ENCODE measurements at places on chromosomes 12 and 14. TPM values are rescaled to one million over a fixed set of nuclear protein-coding genes. Genes with fewer than 3 reads are reported as not detected.
A peak's percentile ranks its signal among the peaks of the same experiment; 100 is the strongest.

DNA sequence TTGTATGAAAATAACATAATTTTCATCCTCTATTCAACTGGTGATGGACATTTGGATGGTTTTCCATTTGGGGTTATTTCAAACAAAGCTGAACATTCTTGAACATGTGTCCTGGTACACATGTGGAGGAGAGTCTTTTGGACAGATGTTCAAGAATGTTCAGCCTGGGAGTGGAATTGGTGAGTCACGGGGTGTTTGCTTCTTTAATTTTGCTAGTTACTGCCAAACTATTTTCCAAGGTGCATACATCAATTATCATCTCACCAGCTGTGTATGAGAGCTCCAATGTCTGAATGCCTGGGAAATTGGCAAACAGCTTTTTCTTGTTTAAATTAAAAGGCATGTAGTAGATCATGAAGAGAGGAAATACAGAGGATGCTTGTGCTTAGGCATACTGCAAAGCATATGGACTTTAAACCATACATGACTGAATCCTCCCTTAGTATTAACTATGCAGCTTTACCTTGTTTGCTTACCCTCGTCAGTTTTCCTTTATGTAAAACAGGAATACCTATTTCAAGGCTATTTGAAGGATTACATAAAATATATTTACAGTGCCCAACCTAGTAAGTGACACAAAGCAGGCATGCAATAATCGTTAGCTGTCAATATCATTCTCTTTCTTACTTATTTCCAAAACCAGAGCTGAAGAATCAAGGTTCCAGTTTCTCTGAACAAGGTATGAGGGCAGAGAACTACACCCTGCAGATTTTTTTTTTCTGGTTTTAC lies 152.1 kb downstream of the ITPR2 start:
- no peak for DNase-seq

DNA sequence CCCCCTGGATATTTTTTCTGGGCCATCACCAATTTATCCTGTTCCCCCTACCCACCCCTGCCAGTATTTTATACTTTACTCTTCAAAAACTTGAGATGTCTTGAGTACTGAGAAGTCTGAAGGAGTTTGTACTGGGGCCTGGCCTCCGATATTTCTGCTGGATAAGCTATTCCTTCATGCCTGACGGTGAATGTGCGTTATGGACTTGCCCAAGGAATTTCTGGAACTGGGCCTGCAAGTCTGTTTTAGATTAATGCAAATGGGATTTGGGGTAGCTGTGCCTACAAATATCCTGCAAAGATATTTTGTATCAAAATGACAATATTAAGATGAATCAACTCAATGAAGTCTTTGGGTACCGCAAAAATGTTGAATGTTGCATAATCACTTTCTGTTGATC lies at the start of gene PTCSC3:
PTCSC3 (minus strand) TSS at position 199 of the 400 bp plus-strand sequence.
- DNase-seq = no peak

- DNase-seq = no peak
Measured at GRCh38 chr14:75298187-75298965, 19.7 kb downstream of the FOS start.

- DNase-seq = no peak
Measured at GRCh38 chr14:79585845-79586244, 625.5 kb downstream of the DIO2 start.

GRCh38 chr12:25058658-25059058 lies 109.8 kb upstream of the BCAT1 start:
- no peak for DNase-seq

- peak; percentile 65 for DNase-seq
Measured at GRCh38 chr14:99524804-99525698, 43.8 kb downstream of the CCNK start.

GRCh38 chr12:128662101-128662500 lies 161.7 kb downstream of the SLC15A4 start:
- no peak for DNase-seq

DNA sequence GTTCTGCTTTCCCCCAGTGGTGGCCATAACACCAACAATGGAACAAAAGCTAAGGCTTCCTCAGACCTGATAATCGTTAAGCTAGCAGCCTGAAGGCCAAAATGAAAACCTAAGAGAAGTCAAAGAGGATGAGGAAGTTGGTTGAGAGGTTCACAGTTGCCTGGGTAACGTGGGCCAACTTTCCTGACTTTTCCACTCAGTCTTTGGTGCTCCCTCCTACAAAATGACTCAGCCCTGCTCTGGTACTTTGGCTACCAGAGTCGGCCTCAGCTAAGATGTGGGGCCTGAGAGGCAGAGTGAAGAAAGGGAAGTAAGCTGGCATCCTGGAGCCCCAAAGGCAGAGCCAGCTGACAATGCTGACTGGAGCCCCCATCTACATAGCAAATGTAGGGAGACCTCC lies 14.9 kb upstream of the FKBP11 start:
- DNase-seq = no peak

DNA sequence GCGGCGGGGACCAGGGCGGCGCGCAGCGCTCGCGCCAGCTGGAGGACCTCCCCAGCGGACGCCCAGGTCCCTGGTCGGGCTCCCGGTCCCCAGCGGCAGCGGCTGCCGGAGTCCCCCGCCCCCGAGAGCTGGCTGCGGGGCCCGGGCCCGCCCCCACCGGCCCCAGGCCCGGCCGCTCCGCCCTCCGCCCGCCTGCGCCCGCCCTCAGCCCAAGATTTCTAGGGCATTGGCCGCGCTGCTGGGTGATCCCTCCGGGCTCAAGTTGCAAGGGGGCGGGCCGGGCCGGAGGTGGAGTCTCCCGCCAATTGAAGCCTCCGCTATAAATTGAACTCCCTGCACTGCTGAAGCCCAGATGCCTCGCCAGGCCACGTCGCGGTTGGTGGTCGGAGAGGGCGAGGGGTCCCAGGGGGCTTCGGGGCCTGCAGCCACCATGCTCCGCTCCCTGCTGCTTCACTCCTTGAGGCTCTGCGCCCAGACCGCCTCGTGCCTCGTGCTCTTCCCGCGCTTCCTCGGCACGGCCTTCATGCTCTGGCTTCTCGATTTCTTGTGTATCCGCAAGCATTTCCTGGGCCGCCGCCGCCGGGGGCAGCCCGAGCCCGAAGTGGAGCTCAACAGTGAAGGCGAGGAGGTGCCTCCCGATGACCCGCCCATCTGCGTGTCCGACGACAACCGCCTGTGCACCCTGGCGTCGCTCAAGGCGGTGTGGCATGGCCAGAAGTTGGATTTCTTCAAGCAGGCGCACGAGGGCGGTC lies at the start of gene DIO3:
DIO3 (plus strand) TSS at position 351 of the 752 bp plus-strand sequence.
- peak; percentile 93 for DNase-seq

GRCh38 chr12:26007566-26007965 lies 49.1 kb downstream of the RASSF8 start:
- DNase-seq = no peak

DNA sequence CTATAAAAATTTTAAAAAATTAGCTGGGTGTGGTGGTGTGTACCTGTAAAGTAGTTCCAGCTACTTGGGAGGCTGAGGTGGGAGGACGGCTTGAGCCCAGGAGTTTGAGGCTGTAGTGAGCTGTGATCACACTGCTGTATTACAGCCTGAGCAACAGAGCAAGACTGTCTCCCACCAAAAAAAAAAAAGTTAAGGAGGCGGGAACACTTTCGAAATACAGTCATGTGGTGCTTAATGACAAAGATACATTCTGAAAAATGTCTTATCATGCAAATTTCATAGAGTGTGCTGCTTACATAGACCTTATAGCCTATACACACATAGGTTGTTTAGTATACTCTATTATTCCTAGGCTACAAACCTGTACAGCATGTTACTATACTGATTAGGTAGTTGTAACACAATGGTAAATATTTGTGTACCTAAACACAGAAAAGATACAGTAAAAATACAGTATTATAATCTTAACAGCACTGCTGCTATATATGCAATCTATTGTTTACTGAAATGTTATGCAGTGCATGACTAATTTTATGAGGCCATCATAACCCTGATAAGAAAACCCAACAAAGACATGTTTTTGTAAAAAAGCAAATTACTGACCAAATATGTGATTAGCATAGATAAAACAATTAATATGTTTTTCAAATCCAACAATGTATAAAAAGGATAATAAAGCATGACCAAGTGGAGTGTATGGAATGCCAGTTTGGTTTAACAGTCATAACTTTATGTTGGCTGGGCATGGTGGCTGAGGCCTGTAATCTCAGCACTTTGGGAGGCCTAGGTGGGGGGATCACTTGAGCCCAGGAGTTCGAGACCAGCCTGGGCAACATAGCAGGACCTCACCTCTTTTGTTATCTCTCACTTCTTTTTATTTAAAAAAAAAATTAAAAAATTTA lies 11.4 kb downstream of the EIF2S1 start:
- DNase-seq = no peak

GRCh38 chr14:102949801-102950451 lies 27.5 kb downstream of the AMN start:
- no peak for DNase-seq

GRCh38 chr14:34794941-34795340 lies 80.2 kb downstream of the BAZ1A start:
- no peak for DNase-seq

- no peak for DNase-seq
Measured at GRCh38 chr12:32811686-32812392, 56.1 kb upstream of the YARS2 start.

- DNase-seq = no peak
Measured at GRCh38 chr14:64005822-64006221, 153.0 kb downstream of the SYNE2 start.

GRCh38 chr14:73955674-73956073 lies 5.6 kb downstream of the COQ6 start:
- no peak for DNase-seq

GRCh38 chr12:90695415-90695814 lies 259.6 kb downstream of the CCER1 start:
- DNase-seq = no peak

GRCh38 chr14:50607181-50607580 lies 47.2 kb downstream of the ATL1 start:
- no peak for DNase-seq

DNA sequence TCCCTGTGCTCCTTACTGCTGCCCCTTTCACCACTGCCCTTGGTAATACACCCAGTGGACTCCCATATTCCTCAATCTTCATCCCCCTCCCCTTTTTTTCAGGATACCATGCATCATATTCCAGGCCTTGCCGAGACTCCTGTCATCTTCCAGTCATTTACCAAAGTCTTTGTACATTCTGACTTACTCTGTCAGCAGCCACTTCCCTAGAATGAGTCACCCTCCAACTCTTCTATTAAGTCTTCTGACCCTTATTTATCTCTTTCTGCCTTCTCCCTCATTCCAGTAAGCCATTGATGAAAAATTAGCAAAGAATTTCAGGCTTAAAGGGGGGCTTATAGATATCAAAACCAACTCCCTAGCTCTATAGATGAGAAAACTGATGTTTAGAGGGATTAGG lies 128.0 kb downstream of the STXBP6 start:
- no peak for DNase-seq

FOXM1 gene
- total RNA-seq = 98.1 TPM

TAS2R30 gene
- 9.7 TPM for total RNA-seq

RPAP3 gene
- 31.4 TPM for total RNA-seq

SERPINA9 gene
- total RNA-seq = not detected

ARPC3 gene
- total RNA-seq = 378 TPM

CD27 gene
- total RNA-seq = not detected

SOAT2 gene
- not detected for total RNA-seq

MAP1LC3B2 gene
- 0.54 TPM for total RNA-seq
